ENCODE measurements at places on chromosomes 13 and 19.

DNA sequence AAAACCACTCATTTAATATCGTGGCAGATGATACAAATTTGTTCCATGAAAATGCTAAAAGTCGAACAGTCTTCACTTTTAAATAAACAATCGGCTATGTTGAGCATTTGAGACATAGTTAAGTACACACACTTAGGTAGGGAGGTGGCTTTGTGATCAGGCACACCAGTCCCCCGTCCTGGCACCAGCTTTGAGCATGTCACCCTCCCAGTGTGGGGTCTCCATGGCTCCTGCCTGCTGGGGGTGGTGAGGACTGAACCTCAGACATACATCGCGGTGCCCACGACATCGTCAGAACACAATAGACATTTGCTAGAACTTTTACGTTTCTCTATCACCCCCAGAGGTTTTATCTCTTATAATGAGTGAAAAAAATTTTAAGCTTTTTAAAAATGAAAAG, 62.0 kb downstream of the RFX2 start:
- peaks cover 14% of the 10 kb centered on the region for H3K36me3 ChIP-seq
- peaks cover 4% of the 10 kb centered on the region for H3K4me1 ChIP-seq
- H3K4me3 ChIP-seq, result no peak overlapping the region
- no peak overlapping the region for H3K27ac ChIP-seq
- no peak for DNase-seq

DNA sequence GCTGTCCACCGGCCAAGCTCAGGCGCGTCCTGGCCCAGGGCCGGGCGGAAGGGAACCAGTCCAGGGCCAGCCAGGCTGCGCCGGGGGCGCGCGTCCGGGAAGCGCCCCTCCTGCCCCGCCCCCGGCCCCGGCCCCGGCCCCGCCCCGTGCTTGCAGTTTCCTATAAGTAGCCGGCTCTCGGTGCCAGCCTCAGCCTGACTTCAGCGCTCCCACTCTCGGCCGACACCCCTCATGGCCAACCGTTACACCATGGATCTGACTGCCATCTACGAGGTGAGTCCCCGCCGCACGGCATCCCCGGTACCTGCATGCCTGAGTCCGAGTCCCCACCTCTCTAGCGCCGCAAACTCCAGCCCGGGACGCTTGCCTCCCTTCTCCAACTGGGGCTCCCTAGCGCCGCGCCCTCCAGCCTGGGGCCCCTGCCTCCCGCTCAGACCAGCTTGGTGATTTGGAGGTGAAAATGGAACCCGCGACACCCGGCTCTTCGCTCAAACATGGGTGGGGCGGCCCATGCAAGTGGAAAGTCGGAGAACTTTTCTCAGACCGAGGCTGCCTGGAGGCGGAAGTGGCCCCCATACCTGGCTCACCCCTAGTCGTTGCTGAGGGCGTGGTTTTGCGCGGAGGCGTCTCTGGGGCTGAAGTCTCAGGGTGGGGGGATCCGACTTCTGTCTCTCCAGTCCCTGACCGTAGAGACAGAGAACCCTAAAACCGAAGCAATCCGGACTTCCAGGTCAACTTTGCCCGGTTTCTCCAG, at the start of gene ZFP36:
Gene ZFP36, plus strand, starts transcription at position 192 of the 754 bp plus-strand sequence. Its CDS starts 58 bp downstream, at position 250.
- no peaks in the 10 kb centered on the region for H3K27me3 ChIP-seq
- H3K4me1 ChIP-seq, result peaks cover 30% of the 10 kb centered on the region
- H3K36me3 ChIP-seq, result peaks cover 25% of the 10 kb centered on the region
- DNase-seq, result no peak

GRCh38 chr19:15115080-15115479, 7.9 kb downstream of the SYDE1 start:
- no peak overlapping the region for H3K4me3 ChIP-seq
- no peaks in the 10 kb centered on the region for H3K27me3 ChIP-seq
- no peak overlapping the region for H3K27ac ChIP-seq
- no peaks in the 10 kb centered on the region for H3K4me1 ChIP-seq
- DNase-seq, result no peak

DNA sequence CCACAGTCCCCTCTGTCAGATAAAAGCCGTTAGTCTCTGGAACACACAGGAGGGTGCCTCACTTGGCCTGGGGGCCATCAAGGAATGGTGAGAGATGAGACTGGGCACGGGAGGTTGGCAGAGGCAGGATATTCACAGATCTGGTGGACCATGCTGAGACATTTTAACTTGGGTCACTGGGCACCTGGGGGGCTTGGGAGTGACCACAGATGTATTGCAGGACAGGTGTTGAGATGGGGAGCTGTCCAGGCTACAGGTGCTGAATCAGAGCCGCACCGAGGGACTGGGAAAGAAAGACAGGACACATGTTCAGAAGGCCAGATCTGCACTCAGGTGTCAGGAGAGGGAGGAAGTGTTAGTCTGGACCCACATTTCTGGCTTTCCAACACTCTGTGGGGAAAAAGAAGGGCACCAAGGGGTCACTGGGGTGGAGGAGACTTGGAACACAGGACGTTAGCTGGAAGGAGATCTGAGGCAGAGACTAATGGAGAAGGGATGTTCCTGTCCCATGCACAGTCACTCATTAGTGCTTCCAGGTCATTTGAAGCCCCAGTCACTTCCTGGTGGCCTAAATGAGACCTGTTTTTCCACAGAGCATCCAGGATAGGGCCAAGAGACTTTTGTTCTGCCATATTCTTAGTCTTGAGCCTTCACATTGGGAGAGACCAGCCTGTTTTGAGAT, 56.1 kb downstream of the CHST8 start:
- H3K4me3 ChIP-seq, result no peak overlapping the region
- no peaks in the 10 kb centered on the region for H3K36me3 ChIP-seq
- no peak overlapping the region for H3K27ac ChIP-seq
- H3K4me1 ChIP-seq, result no peaks in the 10 kb centered on the region

GRCh38 chr19:3669082-3669946, 31.0 kb downstream of the PIP5K1C start:
- H3K4me3 ChIP-seq, result no peak overlapping the region
- no peaks in the 10 kb centered on the region for H3K36me3 ChIP-seq
- no peak overlapping the region for H3K27ac ChIP-seq
- DNase-seq, result no peak
- no peaks in the 10 kb centered on the region for H3K27me3 ChIP-seq

DNA sequence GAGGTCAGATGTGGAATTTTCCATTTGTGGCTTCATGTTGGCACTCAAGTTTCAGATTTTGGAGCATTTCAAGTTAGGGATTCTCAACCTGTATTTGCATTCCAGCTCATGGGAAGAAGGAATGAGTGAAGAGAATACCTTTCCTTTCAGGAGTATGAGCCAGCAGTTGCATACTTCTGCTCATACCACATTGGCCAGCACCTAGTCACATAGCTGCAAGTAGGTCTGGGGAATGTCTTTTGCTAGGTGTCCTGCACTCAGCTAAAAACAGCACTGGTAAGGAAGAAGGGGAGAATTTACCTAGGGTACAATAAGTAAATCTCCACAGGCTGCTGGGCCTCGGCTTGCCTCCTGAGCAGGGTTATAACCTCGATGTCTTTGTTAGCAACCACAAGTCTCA, 24.6 kb upstream of the ATP8A2 start:
- no peaks in the 10 kb centered on the region for H3K36me3 ChIP-seq
- H3K27me3 ChIP-seq, result no peaks in the 10 kb centered on the region
- DNase-seq, result no peak
- no peak overlapping the region for H3K4me3 ChIP-seq
- no peaks in the 10 kb centered on the region for H3K4me1 ChIP-seq

- no peaks in the 10 kb centered on the region for H3K4me1 ChIP-seq
- no peak overlapping the region for H3K4me3 ChIP-seq
- no peaks in the 10 kb centered on the region for H3K36me3 ChIP-seq
- no peaks in the 10 kb centered on the region for H3K27me3 ChIP-seq
These were observed 192.0 kb downstream of the LHFPL6 start for GRCh38 chr13:39410964-39411363.

GRCh38 chr19:55276720-55277430, 3.0 kb downstream of the HSPBP1 start:
- no peak overlapping the region for H3K4me3 ChIP-seq
- H3K36me3 ChIP-seq, result peaks cover 11% of the 10 kb centered on the region
- no peak overlapping the region for H3K27ac ChIP-seq

DNA sequence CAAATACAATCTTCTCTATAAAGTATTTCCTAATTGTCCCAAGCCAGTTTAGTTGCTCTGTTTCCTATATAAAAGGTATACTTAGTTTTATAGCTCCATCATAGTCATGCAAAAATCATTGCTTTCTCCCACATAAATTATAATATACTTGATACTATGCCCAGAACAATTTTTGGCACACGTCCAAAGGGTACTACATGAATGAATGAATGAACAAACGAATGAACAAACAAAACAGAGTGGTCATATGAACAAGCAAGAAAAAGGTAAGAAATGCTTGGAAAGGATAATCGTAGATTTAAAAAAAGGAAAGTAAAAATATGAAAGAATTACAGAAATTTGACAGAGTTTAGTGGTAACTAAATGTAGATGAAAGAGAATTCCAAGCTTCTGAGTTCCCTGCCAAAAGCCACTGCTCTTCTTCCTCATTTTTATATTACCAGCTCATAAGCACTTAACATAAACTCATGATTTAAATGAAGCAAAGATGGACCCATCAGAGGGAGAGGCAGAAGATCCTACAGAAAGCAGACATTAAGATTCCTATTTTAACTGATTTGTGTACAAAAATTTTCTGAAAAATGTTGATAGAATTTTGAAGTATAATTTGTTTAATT, 123.2 kb downstream of the ENOX1 start:
- H3K36me3 ChIP-seq, result no peaks in the 10 kb centered on the region
- no peak overlapping the region for H3K27ac ChIP-seq
- no peak for DNase-seq
- no peaks in the 10 kb centered on the region for H3K27me3 ChIP-seq
- H3K4me3 ChIP-seq, result no peak overlapping the region

DNA sequence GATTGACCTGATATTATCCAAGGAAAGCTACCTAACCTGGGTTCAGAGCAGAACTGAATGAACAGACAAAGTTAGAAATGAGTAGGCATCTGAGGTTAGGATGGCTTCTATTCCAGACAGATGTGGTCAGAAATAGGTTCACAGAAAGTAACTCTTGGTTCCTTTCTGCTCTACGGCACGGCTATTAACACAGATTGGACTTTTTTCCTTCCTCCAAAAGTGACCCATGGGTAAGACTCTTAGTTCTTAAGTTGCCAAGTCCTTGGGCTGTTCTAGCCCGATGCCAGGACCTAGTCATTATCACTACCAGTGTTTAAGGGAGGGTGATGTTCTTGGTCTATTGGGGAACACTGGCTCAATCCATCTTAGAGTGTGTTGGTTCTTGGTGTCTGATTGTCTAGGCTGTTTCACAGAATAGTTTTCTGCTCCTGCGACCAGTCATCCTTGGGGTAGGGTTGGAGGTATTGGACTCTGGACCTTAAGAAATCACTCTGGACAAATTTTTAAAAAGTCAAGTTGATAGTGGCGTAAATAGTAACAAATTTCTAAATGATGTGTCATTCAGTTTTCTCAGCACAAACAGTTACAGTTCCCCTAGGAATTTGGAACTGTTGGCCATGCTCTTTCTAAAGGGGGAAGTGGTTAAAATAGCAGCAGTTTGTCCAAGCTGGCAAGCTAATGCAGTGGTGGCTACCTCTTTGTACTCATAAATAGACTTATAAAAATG, 60.1 kb upstream of the MYCBP2 start:
- no peak overlapping the region for H3K27ac ChIP-seq
- no peaks in the 10 kb centered on the region for H3K36me3 ChIP-seq
- no peak overlapping the region for H3K4me3 ChIP-seq

- DNase-seq, result no peak
- H3K36me3 ChIP-seq, result no peaks in the 10 kb centered on the region
- no peak overlapping the region for H3K27ac ChIP-seq
- peaks cover 44% of the 10 kb centered on the region for H3K27me3 ChIP-seq
- H3K4me1 ChIP-seq, result no peaks in the 10 kb centered on the region
These were observed 6.9 kb downstream of the TTYH1 start for GRCh38 chr19:54422136-54422535.

DNA sequence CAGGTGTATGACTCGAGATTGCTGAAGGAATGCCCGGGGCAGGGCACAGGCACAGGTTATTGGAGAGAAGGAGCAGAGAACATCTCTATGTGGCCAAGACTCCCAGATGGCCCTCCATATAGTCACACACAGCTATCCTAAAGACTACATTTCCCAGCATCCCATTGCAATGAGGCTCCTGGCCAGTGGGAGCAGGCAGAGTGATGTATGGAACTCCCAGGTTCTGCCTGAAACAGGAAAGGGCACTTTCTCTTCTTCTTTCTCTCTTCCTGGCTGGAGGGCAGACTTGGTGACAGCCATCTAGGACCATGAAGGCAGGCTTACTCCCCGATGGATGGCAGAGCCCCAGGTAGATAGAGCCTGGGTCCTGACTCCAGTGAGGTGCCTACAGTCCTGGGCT, 13.5 kb downstream of the PPP1R13L start:
- no peaks in the 10 kb centered on the region for H3K27me3 ChIP-seq
- DNase-seq, result no peak
- no peak overlapping the region for H3K27ac ChIP-seq
- no peak overlapping the region for H3K4me3 ChIP-seq

GRCh38 chr19:35098413-35099049, 17.1 kb upstream of the FXYD3 start:
- DNase-seq, result no peak
- H3K4me1 ChIP-seq, result peaks cover 8% of the 10 kb centered on the region
- no peaks in the 10 kb centered on the region for H3K36me3 ChIP-seq
- no peak overlapping the region for H3K27ac ChIP-seq

- H3K36me3 ChIP-seq, result no peaks in the 10 kb centered on the region
- H3K4me1 ChIP-seq, result no peaks in the 10 kb centered on the region
- H3K27me3 ChIP-seq, result no peaks in the 10 kb centered on the region
These were observed at the start of gene NANOS2 for GRCh38 chr19:45913874-45914830. NANOS2 (minus strand) TSS chr19:45914778; CDS start chr19:45914693, 85 bp downstream.

GRCh38 chr13:43785650-43786471, 911 bp downstream of the ENOX1 start:
- H3K27me3 ChIP-seq, result no peaks in the 10 kb centered on the region
- H3K4me1 ChIP-seq, result peaks cover 6% of the 10 kb centered on the region
- H3K4me3 ChIP-seq, result peak overlapping the region; percentile 39
- H3K36me3 ChIP-seq, result no peaks in the 10 kb centered on the region

- no peaks in the 10 kb centered on the region for H3K27me3 ChIP-seq
- no peak overlapping the region for H3K27ac ChIP-seq
- no peaks in the 10 kb centered on the region for H3K4me1 ChIP-seq
- DNase-seq, result no peak
- no peaks in the 10 kb centered on the region for H3K36me3 ChIP-seq
These were observed 287.3 kb upstream of the MAB21L1 start for GRCh38 chr13:35763782-35764123.

DNA sequence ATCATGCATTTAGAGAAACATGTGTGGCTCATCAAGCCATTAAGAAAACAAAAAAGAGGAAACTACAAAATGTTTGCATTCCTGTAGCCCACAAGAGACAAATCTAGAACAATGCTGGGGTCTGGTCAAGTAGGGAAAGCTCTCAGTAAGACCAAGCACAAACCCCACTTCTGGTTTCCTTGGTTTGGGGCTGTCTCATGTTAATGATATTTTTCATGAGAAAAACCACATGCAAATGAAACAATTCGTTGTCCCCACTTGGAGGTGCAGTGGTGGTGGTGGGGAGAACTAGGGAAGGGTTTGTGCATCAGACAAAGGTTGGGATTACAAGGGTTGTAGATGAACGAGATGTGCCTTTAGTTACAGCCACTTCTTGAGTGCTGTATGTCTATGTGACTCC, 7.0 kb upstream of the RB1 start:
- no peak overlapping the region for H3K27ac ChIP-seq
- no peaks in the 10 kb centered on the region for H3K36me3 ChIP-seq
- no peak overlapping the region for H3K4me3 ChIP-seq
- DNase-seq, result no peak

GRCh38 chr13:31154939-31155338, 6.8 kb downstream of the HSPH1 start:
- H3K27me3 ChIP-seq, result no peaks in the 10 kb centered on the region
- H3K4me1 ChIP-seq, result peaks cover 10% of the 10 kb centered on the region
- no peak for DNase-seq
- peaks cover 85% of the 10 kb centered on the region for H3K36me3 ChIP-seq
- H3K27ac ChIP-seq, result no peak overlapping the region
